Uterus (tissue), 4 donors: ENCODE measurements at places on chromosomes 5 and 9. TPM values are rescaled to one million over a fixed set of nuclear protein-coding genes. Genes with fewer than 3 reads are reported as not detected.

DNA sequence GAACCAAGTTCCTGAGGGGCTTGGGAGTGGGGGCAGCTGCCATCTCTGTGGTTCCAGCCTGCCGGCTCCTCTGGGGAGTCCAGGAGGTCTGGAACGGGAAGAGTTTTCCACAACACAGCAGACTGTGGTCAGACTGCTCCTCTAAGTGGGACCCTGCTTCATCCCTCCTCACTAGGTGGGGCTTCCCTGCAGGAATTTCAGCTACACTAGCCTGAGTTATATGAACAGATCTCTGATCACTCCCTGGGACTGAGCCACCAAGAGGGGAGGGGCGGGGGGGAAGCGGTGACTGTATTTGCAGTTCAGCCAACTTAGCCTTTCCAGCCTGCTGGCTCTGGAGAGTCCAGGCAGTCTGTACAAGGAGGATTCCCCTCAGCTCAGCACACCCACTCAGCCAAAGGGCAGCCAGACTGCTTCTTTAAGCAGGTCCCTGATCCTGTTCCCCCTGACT is 19.4 kb downstream of the DTWD2 start:
- no peaks in the 10 kb centered on the region for H3K36me3 ChIP-seq
- no peaks in the 10 kb centered on the region for H3K4me1 ChIP-seq

DNA sequence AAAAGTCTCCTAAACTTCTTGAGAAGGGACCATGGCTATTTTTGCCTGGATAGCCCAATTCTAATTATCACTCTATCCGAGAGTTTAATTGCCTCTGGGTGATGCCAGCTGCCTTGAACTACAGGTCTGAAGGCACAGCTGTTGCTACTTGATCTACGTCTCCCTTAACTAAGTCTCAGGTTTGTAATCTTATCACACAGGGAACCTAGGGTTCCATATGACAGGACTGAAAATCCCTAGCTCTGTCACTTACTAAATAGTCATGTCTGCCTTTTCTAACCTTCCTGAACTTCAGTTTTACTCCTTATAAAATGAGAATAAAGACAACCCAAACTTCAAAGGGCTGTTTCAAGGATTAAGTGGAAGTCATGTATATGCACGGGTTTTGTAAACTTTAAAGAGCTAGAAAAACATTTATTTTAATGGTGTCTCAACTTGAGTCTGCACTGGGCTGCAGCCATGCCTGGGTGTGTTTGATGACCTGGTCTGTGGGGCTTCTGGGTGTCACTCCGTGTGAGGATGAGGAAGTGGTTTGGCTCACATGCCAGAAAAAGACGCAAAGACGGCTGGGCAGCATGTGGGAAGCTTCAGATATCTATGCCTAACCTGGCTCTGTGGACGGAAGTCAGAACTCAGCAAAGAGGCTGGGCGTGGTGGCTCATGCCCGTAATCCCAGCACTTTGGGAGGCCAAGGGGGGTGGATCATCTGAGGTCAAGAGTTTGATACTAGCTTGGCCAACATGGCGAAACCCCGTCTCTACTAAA is 129.3 kb upstream of the SLC44A1 start:
- DNase-seq = no peak
- no peaks in the 10 kb centered on the region for H3K27me3 ChIP-seq
- no peaks in the 10 kb centered on the region for H3K36me3 ChIP-seq
- H3K27ac ChIP-seq = no peak overlapping the region
- no peaks in the 10 kb centered on the region for H3K4me1 ChIP-seq
- no peak overlapping the region for H3K4me3 ChIP-seq

- no peak for DNase-seq
- H3K27me3 ChIP-seq = no peaks in the 10 kb centered on the region
- no peaks in the 10 kb centered on the region for H3K36me3 ChIP-seq
- H3K4me3 ChIP-seq = no peak overlapping the region
- no peaks in the 10 kb centered on the region for H3K4me1 ChIP-seq
- no peak overlapping the region for H3K27ac ChIP-seq
These were observed 1785.9 kb upstream of the WWC1 start for GRCh38 chr5:166505544-166505943.

GRCh38 chr5:75053054-75053303 is 621 bp upstream of the GCNT4 start:
- no peak for DNase-seq
- H3K4me1 ChIP-seq = peaks cover 9% of the 10 kb centered on the region
- peak overlapping the region; percentile 92 for H3K4me3 ChIP-seq
- H3K27me3 ChIP-seq = no peaks in the 10 kb centered on the region

- no peaks in the 10 kb centered on the region for H3K4me1 ChIP-seq
- no peaks in the 10 kb centered on the region for H3K27me3 ChIP-seq
- H3K4me3 ChIP-seq = no peak overlapping the region
- no peak for DNase-seq
- H3K36me3 ChIP-seq = no peaks in the 10 kb centered on the region
These were observed 14.7 kb upstream of the ADRB2 start for GRCh38 chr5:148811756-148812155.

DNA sequence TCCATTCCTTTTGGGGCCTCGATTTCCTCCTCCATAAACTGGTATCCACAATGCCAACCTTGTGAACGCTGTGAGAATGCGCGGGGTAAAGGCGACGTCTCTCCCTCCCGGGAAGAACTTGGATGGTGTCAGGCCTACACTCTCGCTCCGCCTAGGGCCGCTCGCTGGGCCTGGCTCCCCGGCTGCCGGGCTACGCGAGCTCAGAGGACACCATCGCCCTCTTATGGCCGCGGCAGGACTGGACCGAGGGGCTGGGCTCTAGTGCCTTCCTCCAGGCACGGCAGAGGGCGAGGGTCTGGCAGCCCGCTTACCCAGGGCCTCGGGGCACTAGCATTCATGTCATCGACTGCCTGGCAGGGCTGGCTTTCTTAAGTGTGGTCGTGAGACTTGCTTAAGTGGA is 1.3 kb upstream of the EXOSC2 start:
- no peak overlapping the region for H3K4me3 ChIP-seq
- H3K27me3 ChIP-seq = no peaks in the 10 kb centered on the region
- H3K27ac ChIP-seq = no peak overlapping the region
- H3K4me1 ChIP-seq = no peaks in the 10 kb centered on the region
- peak; percentile 27 for DNase-seq
- no peaks in the 10 kb centered on the region for H3K36me3 ChIP-seq

DNA sequence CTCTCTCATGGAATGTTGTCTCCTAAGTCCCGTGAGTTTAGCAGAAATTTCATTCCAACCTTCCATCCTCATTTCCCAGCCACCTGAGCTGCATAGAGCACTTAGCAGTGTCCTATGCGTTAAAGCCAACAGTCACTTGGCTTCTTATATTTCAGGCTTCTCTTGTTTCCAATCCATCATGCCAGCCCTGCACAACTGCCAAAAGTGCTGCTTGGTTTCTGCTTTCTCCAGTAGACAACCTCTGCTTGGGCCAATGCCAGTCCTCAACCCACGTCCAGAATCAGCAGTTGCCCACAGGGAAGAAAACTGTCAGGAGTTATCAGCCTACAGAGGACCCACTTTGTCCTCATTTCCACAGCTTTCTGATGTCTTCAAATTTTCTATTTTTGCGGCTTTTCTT is 42.5 kb downstream of the KCNIP1 start:
- no peaks in the 10 kb centered on the region for H3K27me3 ChIP-seq
- H3K36me3 ChIP-seq = no peaks in the 10 kb centered on the region
- no peaks in the 10 kb centered on the region for H3K4me1 ChIP-seq
- H3K4me3 ChIP-seq = no peak overlapping the region
- no peak for DNase-seq
- H3K27ac ChIP-seq = no peak overlapping the region

DNA sequence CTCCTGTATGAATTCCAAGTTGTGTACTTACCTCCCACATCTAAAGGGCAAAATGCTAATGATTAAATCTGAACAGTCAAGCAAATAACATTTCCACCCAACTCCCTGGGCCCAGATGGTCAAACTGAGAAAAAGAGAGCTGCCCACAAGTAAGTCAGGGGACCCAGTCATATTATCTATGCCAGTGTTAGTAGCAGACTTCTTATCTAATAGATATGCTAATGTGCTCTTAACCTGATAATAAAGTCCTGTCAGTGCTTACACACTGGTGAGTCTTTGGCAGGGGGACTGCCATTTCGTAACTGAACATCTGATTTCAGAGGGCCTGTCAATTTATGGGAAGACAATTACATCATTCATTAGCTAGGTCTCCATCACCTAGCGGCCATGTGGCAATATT is 292.3 kb upstream of the WWC1 start:
- no peak for DNase-seq
- no peaks in the 10 kb centered on the region for H3K36me3 ChIP-seq
- H3K4me3 ChIP-seq = no peak overlapping the region
- no peak overlapping the region for H3K27ac ChIP-seq
- no peaks in the 10 kb centered on the region for H3K4me1 ChIP-seq

- DNase-seq = no peak
- H3K4me1 ChIP-seq = no peaks in the 10 kb centered on the region
- no peak overlapping the region for H3K27ac ChIP-seq
- H3K4me3 ChIP-seq = no peak overlapping the region
- no peaks in the 10 kb centered on the region for H3K27me3 ChIP-seq
These were observed 724.3 kb downstream of the PRELID2 start for GRCh38 chr5:145110834-145111233.

- H3K4me3 ChIP-seq = no peak overlapping the region
- H3K27ac ChIP-seq = no peak overlapping the region
- DNase-seq = no peak
- H3K4me1 ChIP-seq = peaks cover 13% of the 10 kb centered on the region
These were observed 71.8 kb downstream of the ANGPTL2 start for GRCh38 chr9:127050591-127051001.

DNA sequence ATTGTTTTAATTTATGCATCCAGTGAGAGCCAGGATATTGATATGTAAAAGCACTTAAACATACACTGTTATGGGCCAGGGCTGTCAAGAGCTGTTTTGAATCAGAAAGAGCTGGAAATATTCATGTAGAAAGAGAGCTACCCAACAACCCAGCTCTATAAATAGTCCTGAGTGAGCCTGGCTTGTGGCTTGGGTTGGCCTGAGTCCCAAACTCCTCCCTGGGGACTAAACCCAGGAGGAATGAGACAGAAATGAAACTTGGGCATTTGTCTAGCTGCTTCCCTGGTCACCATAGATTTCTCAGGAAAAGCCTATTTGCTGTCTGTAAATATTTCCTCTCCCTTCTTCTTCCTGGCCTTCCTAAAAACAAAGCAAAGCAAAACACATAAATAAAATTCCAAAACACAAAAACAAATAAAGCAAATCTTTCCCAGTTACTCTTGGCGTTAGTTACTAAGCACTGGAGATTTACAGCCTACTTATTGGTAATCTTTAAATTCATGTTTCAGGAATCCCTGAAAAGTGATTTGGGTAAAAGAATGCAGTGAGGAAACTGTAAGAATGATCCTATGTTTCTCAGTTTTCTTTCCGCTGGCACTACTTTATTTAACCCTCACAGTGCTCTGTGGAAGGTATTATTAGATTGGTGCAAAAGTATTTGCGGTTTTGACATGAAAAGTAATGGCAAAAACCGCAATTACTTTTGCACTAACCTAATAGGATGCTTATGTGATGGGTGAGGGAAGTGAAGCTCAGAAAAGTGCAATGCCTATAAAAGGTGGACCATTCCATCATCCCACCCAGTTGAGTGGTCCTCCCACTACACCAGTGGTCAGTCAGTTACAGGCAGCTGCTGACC is 111.8 kb downstream of the CARTPT start:
- H3K4me3 ChIP-seq = no peak overlapping the region
- no peaks in the 10 kb centered on the region for H3K27me3 ChIP-seq
- peak overlapping the region; percentile 24 for H3K27ac ChIP-seq
- no peaks in the 10 kb centered on the region for H3K4me1 ChIP-seq

- H3K27me3 ChIP-seq = no peaks in the 10 kb centered on the region
- H3K27ac ChIP-seq = no peak overlapping the region
- H3K36me3 ChIP-seq = no peaks in the 10 kb centered on the region
- H3K4me1 ChIP-seq = no peaks in the 10 kb centered on the region
- no peak overlapping the region for H3K4me3 ChIP-seq
These were observed 626.0 kb upstream of the ADAMTS16 start for GRCh38 chr5:4514067-4514648.

DNA sequence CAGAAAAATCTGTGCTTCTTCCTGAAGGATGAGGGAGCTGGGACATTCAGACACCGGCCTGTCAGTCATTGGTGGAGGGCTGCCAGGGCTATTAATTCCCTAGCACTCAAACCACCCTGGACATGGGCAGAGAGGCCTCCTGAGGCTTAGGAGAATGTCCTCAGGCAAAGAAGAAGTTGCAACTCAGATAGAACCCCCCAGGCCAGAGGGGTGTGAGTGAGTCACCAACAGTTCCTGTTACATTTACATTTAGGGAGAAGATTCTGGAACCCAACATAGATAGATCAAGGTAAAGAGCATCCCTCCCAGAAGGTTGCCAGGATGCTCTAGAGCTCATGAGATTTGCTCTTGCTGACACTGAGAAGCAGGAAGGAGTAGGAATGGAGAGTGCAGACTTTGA is 29.2 kb upstream of the SYK start:
- DNase-seq = no peak
- H3K36me3 ChIP-seq = no peaks in the 10 kb centered on the region
- H3K4me1 ChIP-seq = no peaks in the 10 kb centered on the region
- no peaks in the 10 kb centered on the region for H3K27me3 ChIP-seq
- no peak overlapping the region for H3K4me3 ChIP-seq

GRCh38 chr9:119370816-119371215 is 1.6 kb upstream of the BRINP1 start:
- no peaks in the 10 kb centered on the region for H3K4me1 ChIP-seq
- H3K4me3 ChIP-seq = no peak overlapping the region
- no peak for DNase-seq
- H3K27ac ChIP-seq = no peak overlapping the region
- H3K27me3 ChIP-seq = peaks cover 18% of the 10 kb centered on the region

DNA sequence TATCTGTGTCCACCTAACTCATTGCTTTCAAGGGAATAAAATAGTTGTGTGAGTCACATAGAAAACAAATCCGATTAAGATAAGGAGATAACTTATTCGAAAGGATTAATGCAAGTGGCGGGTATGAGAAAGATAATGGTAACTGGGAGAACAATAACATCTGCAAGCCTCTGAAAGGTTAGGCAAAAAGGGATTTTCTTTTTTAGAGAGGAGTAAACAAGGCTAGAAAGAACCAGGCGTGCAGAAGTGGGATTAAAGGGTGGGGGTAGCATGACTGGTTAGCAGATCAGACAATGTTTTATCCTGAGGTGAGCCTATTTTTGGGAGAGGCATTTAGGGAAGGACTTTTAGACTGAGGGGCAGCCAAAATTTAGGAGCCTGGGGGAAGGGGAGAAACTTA is 34.7 kb upstream of the JMY start:
- no peaks in the 10 kb centered on the region for H3K4me1 ChIP-seq
- no peaks in the 10 kb centered on the region for H3K27me3 ChIP-seq
- no peak overlapping the region for H3K4me3 ChIP-seq
- H3K36me3 ChIP-seq = no peaks in the 10 kb centered on the region

Gene RGS7BP
- 3.9 TPM for total RNA-seq

Gene PCDHB5
- total RNA-seq = 11.5 TPM

Gene MAT2B
- total RNA-seq = 40.0 TPM

Gene PRRT1B
- total RNA-seq = not detected

Gene PDCD1LG2
- total RNA-seq = 5.0 TPM

Gene CDKN2A
- total RNA-seq = 0.88 TPM

Gene GTF2H2
- 36.4 TPM for total RNA-seq

Gene PTGS1
- 20.6 TPM for total RNA-seq
